ENCODE measurements at places on chromosomes 4 and X.

GRCh38 chr4:156312261-156312847 is 358.7 kb upstream of the CTSO start:
- DNase-seq, result no peak

DNA sequence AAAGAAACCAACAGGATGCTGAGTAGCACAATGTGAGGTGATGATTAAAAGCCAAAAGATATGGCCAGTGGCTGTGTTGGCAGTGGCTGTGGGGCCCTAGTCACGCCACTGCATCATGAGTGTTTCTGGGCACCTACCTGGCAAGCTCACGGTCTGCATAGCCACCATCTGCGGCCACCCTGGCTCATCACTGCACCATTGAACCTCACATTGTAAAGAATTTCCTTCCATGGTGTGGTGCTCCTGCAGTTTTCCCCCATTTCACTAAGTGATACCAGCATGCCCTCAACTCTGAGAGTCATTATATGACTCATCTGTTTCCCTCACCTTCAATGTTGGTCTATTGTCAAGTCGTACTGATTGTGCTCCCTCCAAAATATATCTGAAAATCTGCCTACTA is 45.5 kb upstream of the CLNK start:
- DNase-seq, result no peak

GRCh38 chr4:145440292-145441007 is 41.2 kb upstream of the SMAD1 start:
- no peak for DNase-seq

DNA sequence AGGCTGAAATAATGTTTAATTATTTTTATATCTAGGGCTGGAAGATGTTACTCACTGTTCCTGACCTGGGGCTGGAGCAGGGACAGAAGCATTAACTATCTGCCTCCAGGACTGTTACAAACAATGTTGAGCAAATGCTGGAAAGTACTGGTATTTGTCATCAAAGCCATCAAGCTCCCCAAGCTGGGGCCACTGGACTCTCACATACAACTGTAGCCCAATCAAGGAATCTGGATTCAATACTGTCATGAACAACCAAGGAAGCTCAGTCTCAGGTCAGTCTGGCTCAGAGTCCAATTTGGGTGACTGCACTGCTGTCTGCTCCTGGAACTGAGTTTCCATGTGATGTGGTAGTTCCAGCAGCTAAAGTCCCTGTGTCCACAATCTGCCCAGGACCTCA is 50.4 kb downstream of the APOO start:
- DNase-seq, result no peak

- DNase-seq, result no peak
Measured at GRCh38 chr4:1330761-1331590, 16.0 kb upstream of the UVSSA start.

DNA sequence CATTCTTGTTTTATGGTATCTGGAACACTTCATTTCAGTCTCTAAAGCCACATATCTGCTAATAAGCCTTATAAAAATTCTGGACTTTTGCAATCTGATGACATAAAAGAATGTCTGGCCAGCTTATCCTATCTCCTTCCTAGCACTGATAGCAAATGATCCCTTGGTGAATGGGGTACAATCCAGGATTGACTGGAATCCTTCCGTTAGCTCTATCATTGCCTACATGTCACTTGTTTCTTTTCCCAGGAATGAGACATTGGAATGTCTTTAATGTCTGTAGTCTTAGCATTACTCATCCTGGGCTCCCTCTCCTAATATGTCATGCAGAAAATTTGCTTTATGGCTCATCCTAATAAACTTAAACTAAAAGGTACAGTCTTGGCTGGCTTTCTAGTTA is 14.8 kb upstream of the PABPC4L start:
- DNase-seq, result no peak

DNA sequence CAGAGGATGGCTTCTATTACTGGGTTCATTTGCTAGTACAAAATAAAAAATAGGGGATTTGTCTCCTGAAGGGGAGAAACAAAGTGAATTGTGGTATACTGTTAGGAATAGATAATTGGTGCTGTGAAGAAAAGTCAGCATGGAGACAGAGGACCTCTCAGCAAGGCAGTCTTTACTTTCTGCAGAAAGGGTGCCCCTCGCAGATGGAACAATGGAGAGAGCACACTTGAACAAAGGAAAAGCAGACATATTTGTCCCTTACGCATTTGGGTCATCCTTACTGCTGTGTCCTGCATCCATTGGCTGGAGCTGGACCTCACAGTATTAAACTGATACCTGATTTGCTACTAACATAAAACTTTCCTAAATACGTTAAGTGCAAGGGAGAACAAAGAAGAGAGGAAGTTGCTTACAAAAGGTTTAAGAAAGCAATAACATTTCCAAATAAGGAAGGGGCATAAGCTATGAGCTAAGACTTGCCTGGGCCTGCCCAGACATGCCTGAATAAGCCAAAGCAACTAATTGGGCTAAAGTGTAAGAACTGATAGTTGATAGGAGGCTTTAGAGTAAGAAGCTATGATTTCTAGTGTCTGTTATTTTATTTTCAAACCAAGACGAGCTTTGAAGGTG is 83.8 kb downstream of the CCKAR start:
- no peak for DNase-seq

- DNase-seq, result no peak
Measured at GRCh38 chr4:77582711-77583110, 22.9 kb upstream of the CXCL13 start.

DNA sequence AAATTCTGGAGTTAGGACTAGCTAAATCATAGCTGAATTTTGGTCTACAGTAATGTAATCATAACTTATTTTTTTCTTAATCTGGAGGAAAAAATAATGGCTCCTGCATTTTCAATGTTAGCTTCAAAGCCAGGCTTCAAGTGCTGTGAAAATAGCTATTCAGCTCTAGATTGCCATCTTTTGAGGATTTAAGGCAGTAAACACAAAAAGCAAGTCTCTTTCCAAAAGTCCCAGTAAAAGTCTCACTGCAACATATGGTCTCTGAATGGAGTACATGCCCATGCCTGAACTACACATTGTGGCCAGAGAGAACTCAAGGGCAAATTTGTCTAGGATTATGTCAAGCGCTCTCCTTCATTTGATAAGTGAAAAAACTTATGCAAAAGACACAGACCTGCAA is 720.9 kb downstream of the FSTL5 start:
- DNase-seq, result no peak

DNA sequence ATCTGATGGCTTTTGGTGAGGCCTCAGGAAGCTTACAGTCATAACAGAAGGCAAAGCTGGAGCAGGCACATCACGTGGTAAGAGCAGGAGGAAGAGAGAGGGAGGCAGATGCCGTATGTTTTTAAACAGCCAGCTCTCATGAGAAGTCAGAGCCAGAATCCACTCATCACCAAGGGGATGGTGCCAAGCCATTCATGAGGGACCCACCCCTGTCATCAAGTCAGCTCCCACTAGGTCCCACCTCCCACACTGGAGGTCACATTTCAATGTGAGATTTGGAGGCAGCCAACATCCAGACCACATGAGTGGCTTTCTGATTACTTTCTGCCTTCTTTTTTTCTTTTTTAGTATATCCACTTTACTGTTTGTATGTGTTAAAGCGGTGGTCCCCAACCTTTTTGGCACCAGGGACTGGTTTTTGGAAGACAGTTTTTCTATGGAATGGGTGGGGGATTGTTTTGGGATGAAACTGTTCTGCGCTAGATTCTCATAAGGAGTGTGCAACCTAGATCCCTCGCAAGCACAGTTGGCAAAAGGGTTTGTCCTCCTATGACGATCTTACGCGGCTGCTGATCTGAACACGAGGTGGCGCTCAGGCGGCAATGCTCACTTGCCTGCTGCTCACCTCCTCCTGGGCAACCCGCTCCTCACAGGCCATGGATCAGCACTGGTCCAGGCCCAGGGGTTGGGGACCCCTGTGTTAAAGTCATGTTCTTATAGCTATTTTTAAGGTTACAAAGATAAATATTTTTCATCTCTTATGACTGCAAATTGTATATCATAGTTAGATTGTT is 61.7 kb downstream of the SLIT2 start:
- no peak for DNase-seq

DNA sequence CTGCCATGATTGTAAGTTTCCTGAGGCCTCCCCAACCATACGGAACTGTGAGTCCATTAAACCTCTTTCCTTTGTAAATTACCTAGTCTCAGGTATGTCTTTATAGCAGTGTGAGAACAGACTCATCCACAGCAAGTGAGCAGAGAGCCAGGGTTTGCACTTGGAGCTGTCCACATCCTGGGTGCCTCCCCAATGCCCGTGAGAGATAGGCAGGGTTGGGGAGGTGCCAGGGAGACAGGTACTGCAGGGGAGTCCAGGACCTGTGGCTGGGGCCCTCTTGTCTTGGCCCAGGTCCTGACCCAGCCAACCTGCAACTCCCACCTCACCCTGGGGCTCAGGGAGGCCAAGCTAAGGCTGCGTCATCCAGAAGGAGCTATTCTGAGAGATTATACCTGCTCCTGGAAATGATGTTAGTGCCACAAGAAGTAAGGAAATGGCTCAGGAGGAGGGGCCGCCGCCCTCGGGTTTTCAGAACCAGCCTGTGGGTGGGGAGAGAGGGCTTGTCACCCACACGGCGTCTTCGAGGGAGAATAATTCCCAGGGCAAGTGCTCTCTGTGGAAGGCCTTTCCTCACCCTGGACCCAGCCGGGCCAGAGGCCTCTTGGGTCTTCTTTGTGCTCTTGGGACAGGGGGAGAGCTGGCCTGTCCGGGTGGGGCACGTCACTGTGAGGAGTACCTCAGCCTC is 66.5 kb downstream of the ADRA2C start:
- DNase-seq, result no peak

GRCh38 chr4:185520119-185520518 is 15.2 kb downstream of the PDLIM3 start:
- DNase-seq, result no peak

DNA sequence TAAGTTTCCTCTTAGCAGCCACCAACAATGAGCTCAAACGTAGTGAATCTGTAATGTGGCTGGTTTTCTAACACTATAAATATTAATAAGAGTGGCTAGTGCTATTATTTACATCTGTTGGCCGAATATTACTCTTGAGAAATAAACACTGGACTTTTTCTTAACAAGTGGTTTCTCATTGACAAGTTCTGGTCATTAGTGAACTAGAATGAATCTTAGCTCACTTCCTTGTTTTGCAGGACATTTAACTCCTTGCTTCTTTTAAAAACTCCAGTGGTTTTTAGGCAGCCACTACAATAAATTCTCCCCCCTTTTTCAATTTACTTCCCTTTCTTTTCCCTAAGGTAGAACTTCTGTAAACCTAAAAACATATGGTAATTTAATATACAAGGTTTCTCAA is 177.2 kb downstream of the ARAP2 start:
- no peak for DNase-seq

GRCh38 chr4:73606465-73606974 is 13.7 kb downstream of the RASSF6 start:
- peak; percentile 74 for DNase-seq

DNA sequence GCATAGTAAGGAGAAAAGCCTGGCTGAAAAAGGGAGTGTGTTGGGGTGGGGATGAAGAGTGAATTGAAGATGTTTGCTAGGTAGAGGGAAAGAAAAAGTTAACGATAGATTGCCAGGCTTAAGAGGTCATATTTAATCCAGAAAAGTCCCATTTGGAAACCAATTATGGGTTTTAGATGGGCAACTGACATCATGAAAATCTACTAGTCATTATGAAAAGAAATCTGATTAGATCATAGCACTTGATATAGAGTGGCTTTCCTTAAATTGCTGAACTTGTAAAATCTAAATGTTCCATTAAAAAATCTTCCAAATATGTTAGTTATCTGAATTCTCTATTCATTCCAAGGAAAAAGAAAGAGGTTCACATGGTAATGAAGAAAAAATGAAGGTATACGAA is 37.5 kb upstream of the IL21 start:
- DNase-seq, result no peak

- no peak for DNase-seq
Measured at GRCh38 chr4:162909952-162910351, 256.7 kb downstream of the NAF1 start.

DNA sequence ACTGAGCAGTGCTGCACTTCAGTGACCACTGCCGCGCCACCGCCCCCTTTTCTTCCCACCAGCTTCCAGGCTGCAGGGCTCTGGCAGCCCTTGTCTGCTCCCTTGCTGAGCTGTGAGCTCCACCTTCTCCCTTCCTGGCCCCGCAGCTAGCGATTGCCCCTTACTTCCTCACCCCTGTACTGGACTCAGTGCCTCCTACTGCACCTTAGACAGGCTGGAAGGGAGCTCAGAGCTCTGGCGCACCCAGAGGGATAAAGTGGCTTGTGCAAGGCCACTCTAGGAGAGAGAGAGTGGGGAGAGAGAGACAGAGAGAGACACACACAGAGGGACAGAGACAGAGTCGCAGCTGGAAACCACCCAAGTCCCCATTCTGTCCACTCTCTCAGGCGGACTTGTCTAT is 6.0 kb downstream of the RASL11B start:
- DNase-seq, result peak; percentile 52

- no peak for DNase-seq
Measured at GRCh38 chr4:75018811-75019479, 86.0 kb downstream of the PARM1 start.

GRCh38 chr4:173517781-173518424 is 12.1 kb downstream of the HAND2 start:
- no peak for DNase-seq

DNA sequence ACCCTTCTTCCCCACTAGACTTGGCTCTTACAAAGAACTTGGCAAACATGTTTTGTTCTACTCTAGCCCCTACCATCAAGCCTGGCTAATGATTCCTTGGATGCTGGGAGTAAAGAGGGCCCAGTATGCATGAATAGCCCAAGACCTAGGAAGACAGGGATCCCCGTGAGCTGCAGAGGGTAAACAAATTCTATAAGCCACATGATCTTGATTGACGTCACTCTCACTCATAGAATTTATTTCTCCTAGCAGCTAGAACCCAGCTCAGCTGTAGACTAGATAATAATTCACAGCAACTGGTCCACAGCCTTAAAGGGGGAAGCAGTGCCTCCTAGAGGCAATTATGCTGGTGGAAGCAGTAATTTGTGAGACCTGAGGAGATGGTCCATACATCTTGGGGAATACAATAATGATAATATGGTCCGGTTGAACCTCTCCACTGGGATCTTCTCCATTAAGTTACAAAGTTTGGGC is 16.1 kb upstream of the USO1 start:
- DNase-seq, result no peak

DNA sequence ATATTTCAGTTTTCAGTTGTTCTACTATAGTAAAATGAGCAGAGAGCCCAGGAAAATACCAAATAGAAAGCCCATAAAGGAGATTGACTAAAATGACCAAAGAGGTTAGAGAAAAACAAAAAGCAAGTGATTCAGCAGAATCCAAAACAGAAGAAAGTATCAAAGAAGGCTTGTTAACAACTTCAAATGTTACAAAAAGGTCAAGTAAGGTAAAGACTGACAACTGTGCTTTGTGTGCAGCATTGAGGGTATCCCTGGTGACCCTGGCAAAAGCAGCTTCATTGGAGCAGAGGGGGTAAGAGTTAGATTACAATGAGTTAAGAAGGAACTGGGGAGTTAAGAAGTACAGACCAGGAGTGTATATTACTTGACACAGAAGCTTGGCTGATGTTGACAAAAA is 317.9 kb downstream of the OPHN1 start:
- no peak for DNase-seq

- DNase-seq, result no peak
Measured at GRCh38 chr4:63458010-63458409, 951.2 kb downstream of the TECRL start.

- DNase-seq, result no peak
Measured at GRCh38 chrX:141642979-141643378, 53.5 kb downstream of the SPANXA2 start.
